Osteoblast (primary cell): ENCODE measurements at places on chromosomes 4 and X. TPM values are rescaled to one million over a fixed set of nuclear protein-coding genes. Genes with fewer than 3 reads are reported as not detected.
A peak's percentile ranks its signal among the peaks of the same experiment; 100 is the strongest.

DNA sequence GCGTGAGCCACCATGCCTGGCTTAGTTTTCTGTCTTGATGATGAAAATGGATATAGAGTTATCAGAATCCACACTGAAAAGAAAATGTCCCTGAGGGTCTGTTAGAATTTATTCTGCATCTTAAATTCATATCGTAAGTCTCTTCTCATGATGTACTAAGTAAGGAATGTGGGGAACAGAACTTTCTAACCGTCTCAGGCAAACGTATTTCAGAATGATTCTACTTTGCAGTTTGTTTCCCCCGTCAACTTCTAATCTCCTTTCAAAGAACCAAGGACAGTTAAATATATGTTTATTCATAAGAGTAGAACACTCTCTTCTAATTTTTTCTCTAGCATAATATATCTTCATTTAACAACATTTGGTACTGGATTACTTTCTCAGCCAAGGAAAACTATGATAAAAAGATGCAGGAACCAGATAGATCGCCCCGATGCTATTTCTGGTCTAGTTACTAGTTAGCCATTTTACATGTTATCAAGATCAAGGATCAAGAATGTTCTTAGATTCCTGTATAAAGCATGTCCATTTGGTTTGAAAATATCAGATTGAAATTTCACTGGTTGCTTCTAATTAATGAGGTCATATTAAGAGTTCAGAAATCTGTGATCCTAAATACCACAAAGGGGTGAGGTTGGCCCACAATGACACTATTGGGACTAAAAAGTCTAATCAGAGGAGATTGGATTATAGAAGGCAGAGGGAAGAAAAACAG lies 49.5 kb downstream of the METTL14 start:
- no peak for DNase-seq

DNA sequence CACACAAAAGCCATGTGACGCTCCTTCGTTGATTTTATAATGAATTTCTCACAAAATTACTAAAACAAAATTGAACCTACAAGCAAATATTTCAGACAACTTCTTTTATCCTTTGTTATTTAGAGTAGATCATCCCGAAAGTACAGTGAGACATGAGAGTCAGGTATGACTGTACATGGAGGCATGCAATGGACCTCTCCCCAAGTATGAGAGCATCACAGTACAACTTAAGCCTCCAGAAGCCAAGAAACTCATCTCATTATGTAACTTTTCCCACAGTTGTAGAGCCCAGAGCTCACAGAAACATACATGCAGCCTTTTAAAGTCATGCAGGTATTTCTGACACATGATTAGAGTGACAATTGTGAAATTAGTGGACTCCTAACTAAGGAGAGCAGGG lies 167.7 kb downstream of the PAPSS1 start:
- no peak for DNase-seq

- DNase-seq, result no peak
Measured at GRCh38 chr4:149793459-149793858, 22.2 kb downstream of the IQCM start.

GRCh38 chrX:71144651-71145050 lies at the start of gene NLGN3:
Gene NLGN3 (plus strand): TSS chrX:71144841. CDS start chrX:71147750, 2,909 bp downstream.
- DNase-seq, result no peak

GRCh38 chr4:59412739-59413138 lies 1787.4 kb upstream of the ADGRL3 start:
- no peak for DNase-seq

DNA sequence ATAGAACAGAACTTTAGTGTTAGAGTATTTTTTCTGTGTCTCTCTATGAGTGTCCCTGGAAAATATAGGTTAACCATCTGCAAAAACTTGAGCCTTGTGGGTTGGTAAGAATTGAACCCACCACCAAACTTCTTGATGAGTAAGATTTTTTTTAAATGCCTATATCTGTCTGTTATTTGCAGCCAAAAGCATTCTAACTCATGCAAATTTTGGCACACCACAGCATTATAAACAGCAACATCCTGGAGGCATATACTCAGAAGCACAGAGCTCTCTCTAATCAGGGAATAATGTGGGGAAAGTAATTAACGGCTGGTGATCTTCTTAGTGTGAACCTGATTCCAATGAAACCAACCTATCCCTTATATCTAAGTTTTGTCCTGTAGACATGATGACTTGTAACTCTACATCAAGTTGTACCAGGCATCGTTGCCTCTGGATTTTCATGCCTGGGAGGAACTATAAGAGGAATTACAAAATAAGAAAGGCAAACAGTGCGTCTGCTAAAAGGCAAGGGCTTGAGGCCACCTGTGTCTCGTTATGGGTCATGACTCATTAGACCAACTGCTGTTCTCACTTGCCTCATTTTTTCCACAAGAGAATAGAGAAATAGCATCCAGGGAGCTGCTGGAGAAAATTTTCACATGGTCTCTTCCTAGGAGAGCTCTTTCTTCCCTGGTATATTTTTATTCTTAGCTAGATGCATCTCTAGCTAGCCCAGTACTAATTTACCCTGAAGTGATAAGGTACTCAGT lies 202.4 kb downstream of the CHIC2 start:
- DNase-seq, result peak; percentile 81

- no peak for DNase-seq
Measured at GRCh38 chr4:39228377-39228776, 46.0 kb downstream of the WDR19 start.

The PCDH19 gene
- 0.36 and 0.59 TPM in 2 replicates for total RNA-seq

The MEPE gene
- not detected in 2 replicates for total RNA-seq
